ENCODE measurements at places on chromosomes 7 and 10. TPM values are rescaled to one million over a fixed set of nuclear protein-coding genes. Genes with fewer than 3 reads are reported as not detected.

The HOXA7 gene
- under 0.01 TPM for total RNA-seq

The UBTD1 gene
- 2.7 TPM for total RNA-seq

The AGR3 gene
- total RNA-seq, result not detected

The STK31 gene
- total RNA-seq, result 0.59 TPM

- H3K27ac ChIP-seq, result no peak overlapping the region
- H3K36me3 ChIP-seq, result no peaks in the 10 kb centered on the region
- no peaks in the 10 kb centered on the region for H3K27me3 ChIP-seq
Measured at GRCh38 chr7:8217200-8218068, 44.5 kb downstream of the ICA1 start.

DNA sequence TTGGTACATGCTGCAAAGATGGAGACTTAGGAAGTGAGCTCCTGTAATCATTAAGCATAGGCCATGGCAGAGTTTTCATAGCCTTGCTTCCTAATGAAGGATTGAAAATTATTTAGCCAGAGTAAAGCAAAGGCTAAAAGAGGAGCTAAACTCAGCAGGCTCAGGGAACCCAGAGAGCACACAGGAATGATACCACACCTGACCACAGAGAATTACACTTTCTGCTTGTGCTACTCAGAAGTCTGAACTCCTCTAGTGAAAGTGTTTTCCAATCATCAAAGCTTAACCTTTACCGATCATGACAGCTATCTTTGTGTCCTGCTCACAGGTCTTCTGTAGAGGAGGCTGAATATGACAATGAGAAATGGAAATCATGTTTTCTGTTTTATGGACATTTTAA, 347.7 kb downstream of the OTUD1 start:
- no peaks in the 10 kb centered on the region for H3K4me1 ChIP-seq
- no peak for DNase-seq
- no peaks in the 10 kb centered on the region for H3K36me3 ChIP-seq
- H3K4me3 ChIP-seq, result no peak overlapping the region

- no peaks in the 10 kb centered on the region for H3K4me1 ChIP-seq
- DNase-seq, result no peak
- no peaks in the 10 kb centered on the region for H3K36me3 ChIP-seq
- H3K27ac ChIP-seq, result no peak overlapping the region
- no peaks in the 10 kb centered on the region for H3K27me3 ChIP-seq
Measured at GRCh38 chr10:25766213-25766612, 167.8 kb upstream of the MYO3A start.
